ENCODE measurements at places on chromosomes 1 and 21. TPM values are rescaled to one million over a fixed set of nuclear protein-coding genes. Genes with fewer than 3 reads are reported as not detected.
A peak's percentile ranks its signal among the peaks of the same experiment; 100 is the strongest.

The ERICH3 gene
- 8.1 TPM for total RNA-seq

The VWA5B1 gene
- 0.30 TPM for total RNA-seq

The FAM131C gene
- total RNA-seq: not detected

The MYBPH gene
- not detected for total RNA-seq

The MTARC2 gene
- 56.6 TPM for total RNA-seq

GRCh38 chr1:100604372-100604771 is 66.4 kb downstream of the GPR88 start:
- H3K27me3 ChIP-seq: no peaks in the 10 kb centered on the region
- H3K4me1 ChIP-seq: no peaks in the 10 kb centered on the region

DNA sequence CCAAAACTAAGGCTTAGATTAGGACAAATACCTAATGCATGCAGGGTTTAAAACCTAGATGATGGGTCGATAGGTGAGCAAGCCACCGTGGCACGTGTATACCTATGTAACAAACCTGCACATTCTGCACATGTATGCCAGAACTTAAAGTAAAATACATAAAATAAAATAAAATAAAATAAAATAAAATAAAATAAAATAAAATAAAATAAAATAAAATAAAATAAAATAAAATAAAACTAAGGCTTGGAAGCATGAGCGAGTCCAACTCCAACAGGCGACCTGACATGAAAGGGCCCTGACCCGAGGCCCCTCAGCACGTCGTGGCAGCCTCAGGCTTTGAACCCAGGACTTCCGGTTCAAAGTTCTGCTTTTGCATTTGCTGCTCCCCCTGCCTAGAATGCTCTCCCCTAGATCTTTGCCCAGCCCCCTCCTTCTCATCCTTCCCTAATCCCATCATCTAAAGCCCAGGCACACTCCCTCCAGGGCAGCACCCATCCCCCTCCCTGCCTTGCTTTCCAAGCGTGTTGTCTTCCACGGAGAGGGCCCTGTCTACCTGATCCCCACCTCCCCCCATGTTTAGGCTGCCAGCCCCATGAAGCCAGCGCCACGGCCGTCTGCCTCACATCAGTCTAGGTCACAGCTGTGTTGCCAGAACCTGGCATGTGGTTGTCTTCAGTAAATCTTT is 64.3 kb downstream of the TAS1R2 start:
- no peak overlapping the region for H3K27ac ChIP-seq
- H3K27me3 ChIP-seq: peaks cover 19% of the 10 kb centered on the region
- H3K4me3 ChIP-seq: no peak overlapping the region
- no peaks in the 10 kb centered on the region for H3K36me3 ChIP-seq
- no peak for DNase-seq
- no peaks in the 10 kb centered on the region for H3K4me1 ChIP-seq

DNA sequence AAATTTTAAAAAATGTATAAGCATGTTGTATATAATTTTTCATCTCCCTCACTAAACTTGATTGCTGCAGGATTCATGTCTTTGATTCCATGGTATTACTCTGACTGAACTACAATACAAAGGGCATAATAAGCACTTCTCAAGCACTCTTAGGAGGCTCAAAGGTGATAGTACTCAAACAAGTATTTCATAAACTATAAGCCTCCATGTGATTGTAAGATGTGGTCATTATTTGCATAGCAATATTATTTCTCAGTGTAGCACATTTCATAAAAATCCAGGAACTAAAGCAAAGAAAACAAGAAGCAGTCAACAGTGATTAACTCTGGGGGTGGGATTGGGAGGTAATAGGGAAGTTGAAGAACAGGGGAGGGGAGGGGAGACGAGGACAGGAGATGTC is 106.2 kb upstream of the DPT start:
- no peak overlapping the region for H3K4me3 ChIP-seq
- no peak overlapping the region for H3K27ac ChIP-seq
- no peaks in the 10 kb centered on the region for H3K4me1 ChIP-seq
- H3K27me3 ChIP-seq: no peaks in the 10 kb centered on the region
- no peaks in the 10 kb centered on the region for H3K36me3 ChIP-seq

- H3K36me3 ChIP-seq: no peaks in the 10 kb centered on the region
- no peaks in the 10 kb centered on the region for H3K27me3 ChIP-seq
- H3K4me3 ChIP-seq: no peak overlapping the region
- H3K27ac ChIP-seq: no peak overlapping the region
- no peaks in the 10 kb centered on the region for H3K4me1 ChIP-seq
These were observed 177.7 kb downstream of the NCAM2 start for GRCh38 chr21:21175798-21176334.

DNA sequence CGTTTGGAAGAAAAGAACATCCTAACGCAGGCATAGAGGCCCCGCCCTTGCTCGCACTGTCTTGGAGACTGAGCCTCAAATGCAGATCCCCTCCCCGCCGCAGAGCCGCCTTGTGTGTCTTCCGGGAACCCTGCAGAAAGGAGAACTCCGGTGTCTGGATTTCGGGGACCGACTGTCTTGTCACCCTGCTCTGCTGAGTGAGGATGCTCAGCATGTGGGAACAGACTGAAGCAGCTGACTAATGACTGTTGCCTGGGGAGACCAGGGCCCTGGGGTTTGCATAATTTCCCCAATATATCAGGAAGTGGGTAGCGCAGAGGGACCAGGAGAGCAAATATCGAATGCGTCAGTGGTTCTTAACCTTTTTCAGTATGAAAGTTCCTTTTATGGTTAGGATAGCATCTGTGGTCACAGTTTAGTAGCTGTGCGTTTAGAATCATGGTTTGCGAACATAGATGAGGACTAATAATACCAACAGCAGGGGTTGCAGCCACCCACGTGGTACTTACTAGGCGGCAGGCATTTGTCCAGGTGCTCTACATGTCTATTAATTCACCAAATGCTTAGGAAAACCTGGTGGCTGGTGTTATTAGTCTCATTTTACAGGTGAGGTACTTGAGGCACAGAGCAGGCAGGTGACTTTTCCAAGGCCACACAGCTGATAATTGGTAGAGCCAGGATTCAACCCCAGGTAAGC is 14.3 kb downstream of the GPR137B start:
- H3K27me3 ChIP-seq: no peaks in the 10 kb centered on the region
- no peaks in the 10 kb centered on the region for H3K4me1 ChIP-seq
- H3K36me3 ChIP-seq: no peaks in the 10 kb centered on the region
- peak; percentile 57 for DNase-seq

- H3K27me3 ChIP-seq: no peaks in the 10 kb centered on the region
- no peak overlapping the region for H3K4me3 ChIP-seq
- DNase-seq: no peak
- H3K27ac ChIP-seq: no peak overlapping the region
- peaks cover 7% of the 10 kb centered on the region for H3K4me1 ChIP-seq
These were observed 28.5 kb upstream of the EEIG2 start for GRCh38 chr1:108531444-108531843.

All from lower lobe of right lung (tissue), 2 donors.